ENCODE measurements at places on chromosomes 1 and 21.

- DNase-seq = no peak
Observed at GRCh38 chr1:48794816-48795215, 18.1 kb upstream of the BEND5 start.

DNA sequence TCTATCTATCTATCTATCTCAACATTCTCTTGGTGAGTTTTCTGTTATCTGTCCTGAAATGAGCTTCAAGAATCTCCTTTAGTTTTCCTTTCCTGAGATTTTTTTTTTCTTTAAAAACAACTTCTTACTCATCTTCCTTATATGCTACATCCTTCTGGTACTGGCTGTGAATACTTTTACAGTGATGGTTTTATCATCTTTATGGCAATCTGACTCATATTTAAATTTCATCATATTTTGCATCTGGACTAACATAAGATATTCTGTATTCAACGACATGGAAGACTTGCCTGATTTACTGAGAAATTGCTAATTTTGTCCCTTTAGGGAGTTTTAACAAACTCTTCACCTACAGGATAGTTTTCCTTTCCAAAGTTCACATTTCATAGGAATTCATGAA, 33.0 kb downstream of the PDE4B start:
- DNase-seq = no peak

DNA sequence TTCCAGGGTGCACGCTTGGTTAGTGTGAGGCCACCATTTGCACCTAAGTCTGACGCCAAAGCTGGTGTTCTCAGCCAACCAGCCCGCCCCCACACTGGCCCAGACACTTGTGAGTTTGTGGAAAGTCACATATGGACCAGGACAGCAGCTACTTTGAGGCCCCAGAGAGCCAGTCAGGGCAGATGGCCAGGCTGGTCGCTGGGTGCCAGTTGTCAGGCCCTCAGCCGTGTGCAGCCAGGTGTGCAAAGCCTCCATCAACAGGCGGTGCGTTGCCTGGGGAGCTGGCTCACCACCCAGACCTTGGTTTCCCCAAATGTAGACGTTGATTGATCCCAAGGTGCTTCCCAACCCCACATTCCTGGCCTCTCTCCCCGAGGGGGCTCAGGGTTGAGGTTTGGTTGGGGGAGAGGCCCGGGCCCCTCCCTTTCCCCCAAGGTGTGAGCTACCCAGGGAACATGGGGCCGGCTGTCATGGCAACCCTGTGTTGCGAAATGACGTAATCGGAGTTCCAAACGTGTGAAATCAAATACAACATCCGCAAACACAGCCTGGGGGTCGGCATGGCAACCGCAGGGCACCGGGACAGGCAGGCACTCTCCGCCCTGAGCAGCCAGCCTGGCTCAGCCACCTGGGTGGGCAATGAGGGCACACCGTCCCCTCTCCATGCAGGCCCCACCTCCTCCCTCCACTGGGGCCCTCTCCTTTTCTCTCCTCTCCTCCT, 42.2 kb upstream of the WNT4 start:
- no peak for DNase-seq

DNA sequence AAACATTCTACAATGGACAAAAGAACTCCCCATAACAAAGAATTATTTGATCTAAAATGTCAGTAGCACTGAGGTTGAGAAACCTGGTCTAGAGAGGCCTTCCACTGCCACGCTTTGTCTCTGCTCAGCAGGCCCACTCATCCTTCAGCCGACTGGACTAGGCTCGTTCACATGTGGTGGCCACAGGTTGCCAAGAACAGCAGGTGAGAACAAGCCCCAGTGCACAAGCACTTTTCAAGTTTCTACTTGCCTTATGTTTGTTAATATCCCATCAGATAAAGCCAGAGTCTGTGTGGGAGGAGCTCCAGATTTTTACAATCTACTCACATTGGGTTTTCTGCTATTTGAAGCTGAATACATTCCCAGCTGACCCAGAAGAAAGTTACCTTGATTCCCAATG, 9.1 kb upstream of the EFHD2 start:
- no peak for DNase-seq
